ENCODE measurements at places on chromosomes 11 and 22.
A peak's percentile ranks its signal among the peaks of the same experiment; 100 is the strongest.

DNA sequence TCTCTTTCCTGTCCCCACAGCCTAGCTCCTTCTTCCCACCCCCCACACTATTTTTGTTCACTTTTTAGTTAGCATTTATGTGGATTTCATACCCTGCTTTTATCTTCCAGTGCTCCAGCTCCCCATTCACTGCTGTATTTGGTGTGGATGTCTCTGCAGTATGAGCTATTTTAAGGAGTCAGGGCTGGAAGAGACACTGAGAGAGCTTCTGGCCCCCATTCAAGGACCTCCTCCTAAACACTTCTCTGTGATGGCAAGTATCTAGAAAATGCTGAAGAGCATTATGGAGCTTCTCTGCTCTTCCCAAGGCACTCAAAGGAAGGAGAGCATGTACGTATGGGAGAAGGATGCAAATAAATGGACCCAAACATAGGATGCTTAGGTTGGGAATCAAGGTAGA, 79.5 kb downstream of the RAB30 start:
- DNase-seq: no peak

DNA sequence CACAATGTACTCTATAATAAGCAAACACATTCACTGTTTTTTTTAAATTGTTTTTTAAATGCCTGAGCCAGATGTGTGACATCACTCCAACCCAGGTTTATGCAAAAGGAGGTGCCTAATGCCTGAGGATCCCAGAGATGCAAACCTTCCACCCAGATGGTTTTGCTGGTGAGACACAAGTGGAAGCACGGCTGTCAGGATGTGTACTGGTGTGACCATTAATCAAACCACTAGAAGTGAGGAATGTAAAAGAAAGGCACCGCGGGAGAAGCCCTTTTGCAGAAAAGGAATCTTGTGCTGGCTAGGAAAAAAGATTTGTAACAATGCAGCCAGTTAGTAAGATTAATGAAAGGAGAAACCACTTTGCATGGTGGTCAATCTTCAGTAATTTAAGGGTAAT, 407.4 kb downstream of the LARGE1 start:
- DNase-seq: no peak

GRCh38 chr11:20670932-20671403, 1.6 kb downstream of the NELL1 start:
- DNase-seq: no peak

- peak; percentile 87 for DNase-seq
Measured at GRCh38 chr11:8593935-8594909, at the start of gene STK33. TSS of gene STK33 (minus strand) at chr11:8594228. CDS start at chr11:8474905, 119,323 bp downstream.

DNA sequence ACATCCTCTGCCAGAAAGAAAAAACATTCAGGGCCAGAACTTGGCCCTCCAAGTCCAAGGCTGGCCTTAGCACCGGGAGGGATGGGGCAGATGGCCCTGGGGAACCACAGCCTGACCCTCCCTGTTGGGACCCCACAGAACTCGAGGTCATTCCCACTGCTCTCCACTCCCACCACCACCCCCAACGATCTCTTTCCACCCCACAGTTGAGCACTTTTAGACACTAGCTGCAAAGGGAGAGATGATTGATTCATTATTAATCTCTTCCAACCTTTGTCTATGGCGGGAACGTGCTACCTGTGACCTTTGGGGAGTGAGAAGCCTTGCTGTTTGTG, 869.7 kb downstream of the BRD1 start:
- DNase-seq: no peak

GRCh38 chr11:115712296-115712695, 208.1 kb upstream of the CADM1 start:
- no peak for DNase-seq

DNA sequence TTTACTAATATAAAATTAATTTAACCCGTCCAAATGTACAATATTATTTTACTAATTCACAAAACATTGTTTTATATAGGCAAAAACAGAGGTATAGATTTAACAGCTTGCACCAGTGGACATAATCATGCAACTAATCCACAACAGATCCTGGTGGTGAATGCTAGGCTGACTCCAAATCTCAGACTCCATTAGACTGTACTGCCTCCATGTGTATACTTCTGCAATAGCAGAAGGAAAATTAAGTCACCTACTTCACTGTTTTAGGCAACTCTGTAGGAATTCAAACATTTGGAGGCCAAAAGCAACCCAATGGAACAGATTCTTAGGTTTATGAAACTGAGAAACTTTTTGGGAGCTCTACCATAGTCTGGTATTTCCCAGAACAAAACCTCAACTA, 30.0 kb upstream of the RAB39A start:
- peak; percentile 49 for DNase-seq

- DNase-seq: no peak
Measured at GRCh38 chr11:17407575-17407974, 19.1 kb upstream of the KCNJ11 start.

GRCh38 chr22:19866665-19867009, 12.0 kb upstream of the GNB1L start:
- DNase-seq: no peak

- no peak for DNase-seq
Measured at GRCh38 chr11:34416766-34417165, 22.0 kb upstream of the CAT start.

GRCh38 chr11:65225279-65226102, 36.3 kb upstream of the POLA2 start:
- peak; percentile 88 for DNase-seq

DNA sequence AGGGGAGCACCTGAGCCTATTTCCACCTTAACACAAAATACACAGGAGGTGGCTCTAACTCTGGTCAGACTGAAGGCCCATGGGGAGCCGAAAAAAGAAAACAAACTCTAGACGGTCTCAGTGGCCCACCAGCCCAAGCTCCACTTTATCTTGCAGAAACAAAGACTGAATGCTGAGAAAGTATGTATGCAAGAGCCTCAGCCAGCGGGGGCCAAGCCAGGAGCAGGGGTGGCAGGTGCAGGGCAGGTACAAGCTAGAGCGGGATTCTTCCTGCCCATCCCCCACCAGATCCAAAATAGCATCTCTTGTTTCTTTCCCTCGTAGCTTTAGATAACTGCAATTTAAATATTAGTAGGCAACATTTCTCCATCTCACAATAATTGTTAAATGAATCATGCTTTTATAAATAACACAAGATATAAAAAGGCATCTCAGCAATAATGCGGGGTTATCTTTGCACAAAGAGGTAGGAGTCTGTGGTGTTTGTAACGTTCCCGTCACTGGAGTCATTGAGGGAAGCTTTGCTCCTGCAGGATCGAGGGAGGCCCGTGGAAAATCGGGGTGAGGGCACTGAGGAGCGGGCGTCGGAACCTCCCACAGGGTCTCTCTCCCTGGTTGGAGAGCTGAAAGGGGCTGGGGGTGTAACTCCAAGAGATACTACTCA, 418.0 kb downstream of the SHANK2 start:
- DNase-seq: no peak

DNA sequence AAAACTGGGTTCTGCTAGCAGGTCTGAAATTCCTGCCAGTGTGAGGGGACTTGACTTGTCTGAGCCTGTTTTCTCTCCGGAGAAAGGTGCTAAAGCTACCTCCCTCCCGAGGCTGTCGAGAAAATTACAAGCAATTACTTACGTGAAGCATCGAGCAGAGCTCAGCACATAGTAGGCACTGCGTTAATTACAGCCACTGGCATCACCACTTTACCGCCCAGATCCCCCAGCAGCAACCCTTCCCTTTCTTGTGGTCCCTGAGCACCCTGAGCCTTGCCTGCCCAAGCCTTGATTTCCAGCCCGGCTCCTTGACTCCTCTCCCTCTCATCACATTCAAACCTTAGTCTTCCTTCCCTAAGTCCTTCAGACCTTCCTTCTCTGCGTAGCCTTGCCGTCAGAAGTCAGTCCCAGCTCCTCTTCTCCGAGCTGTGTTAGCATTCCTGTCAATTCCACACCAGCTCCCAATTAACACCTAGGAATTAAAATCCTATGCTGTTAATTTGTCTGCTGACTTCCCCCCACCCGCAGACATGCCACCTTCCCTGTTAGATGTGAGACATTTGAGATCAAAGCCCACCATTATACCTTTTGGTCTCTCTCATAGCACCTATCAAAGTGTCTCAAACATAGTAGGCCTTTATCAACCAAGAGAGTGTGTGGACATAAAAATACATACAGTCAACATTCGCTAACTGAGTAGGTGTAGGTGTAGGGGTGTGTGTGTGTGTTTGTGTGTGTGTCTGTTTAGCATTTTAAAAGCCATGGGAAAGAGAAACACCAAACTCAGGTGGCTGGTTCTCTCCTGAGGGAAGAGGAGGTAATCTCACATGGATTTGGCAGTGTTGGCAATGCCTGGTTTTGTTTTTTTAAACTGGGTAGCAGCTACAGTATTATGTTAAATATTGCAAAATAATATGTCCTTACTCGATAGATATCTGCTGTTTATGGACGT, 2.8 kb upstream of the KCNJ5 start:
- DNase-seq: no peak

GRCh38 chr22:30968015-30968923, at the start of gene MORC2:
TSS of gene MORC2 (minus strand) at chr22:30968774. CDS start at chr22:30967889, 885 bp downstream.
- no peak for DNase-seq

DNA sequence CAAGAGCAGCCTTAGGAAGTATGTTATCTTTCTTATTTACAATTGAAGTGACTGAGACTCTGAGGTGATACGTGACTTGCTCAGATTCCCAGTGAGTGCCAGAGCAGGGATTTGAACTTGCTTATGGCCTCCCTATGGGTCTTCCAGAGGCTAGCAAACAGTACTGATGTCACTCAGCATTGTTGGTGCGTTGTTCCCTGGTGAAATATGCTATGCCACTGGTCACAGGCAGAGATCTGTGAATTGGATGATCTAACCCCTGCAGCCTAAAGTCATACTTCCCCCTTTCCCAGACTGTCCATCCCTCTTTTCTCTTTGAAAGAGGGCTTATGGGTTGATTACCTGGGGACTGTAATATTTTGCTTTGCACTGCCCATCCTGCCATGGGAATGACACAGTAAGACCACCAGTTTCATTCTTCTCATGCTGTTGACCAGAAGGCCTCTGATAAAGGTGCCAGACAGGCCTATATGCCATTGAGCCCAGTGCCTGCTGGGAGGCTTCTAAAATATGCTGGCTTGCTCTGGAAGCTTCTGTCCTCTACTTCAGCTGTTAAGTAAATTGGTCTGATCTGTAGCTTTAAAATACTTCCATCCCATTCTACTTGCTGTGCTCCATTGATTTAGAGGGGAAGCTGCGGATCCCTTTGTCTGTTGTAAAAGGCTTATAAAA, 152.2 kb upstream of the E2F8 start:
- DNase-seq: no peak

GRCh38 chr11:30328681-30329080, 5.8 kb downstream of the ARL14EP start:
- DNase-seq: no peak

DNA sequence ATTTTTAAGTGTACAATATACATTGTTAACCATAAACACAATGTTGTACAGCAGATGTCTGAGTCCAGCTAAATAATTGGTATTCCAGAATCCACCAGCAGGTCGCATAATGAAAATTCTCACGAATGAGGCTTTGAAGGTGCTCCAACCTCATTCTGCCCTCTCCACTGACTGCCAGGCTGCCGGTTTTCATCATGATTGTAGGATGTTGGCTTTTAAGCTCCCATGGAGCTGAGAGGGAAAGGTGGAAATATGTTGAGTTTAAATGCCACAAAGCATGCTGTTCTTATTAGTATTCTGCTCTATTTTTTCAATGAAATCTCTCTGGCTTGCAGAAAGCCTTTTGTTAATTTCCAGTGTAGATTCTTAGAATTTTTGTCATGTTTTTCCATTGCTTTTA, 337.2 kb upstream of the DDI1 start:
- DNase-seq: no peak

GRCh38 chr22:24091551-24092420, 80.7 kb downstream of the CABIN1 start:
- DNase-seq: no peak

DNA sequence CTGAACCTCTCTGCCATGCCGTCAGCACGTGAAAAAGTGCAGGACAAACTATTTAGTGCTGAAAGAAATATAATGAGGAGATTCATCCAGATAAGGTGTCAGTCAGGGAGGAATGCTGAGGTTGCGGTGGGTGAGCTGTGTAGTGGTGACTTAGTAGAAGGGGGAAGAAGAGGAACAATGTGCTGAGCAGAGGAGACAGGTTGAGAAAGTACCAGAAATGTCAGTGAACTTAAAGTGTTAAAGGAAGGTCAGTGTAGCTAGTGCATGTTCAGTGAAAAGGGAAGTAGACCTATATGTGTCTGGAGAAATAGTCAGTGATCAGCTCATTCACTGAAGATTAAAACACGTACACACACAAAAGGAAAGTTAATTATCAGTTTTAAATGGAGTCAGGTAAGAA, 237.6 kb upstream of the CCDC179 start:
- no peak for DNase-seq

- DNase-seq: no peak
Measured at GRCh38 chr11:130600616-130601015, 152.2 kb downstream of the ADAMTS15 start.

DNA sequence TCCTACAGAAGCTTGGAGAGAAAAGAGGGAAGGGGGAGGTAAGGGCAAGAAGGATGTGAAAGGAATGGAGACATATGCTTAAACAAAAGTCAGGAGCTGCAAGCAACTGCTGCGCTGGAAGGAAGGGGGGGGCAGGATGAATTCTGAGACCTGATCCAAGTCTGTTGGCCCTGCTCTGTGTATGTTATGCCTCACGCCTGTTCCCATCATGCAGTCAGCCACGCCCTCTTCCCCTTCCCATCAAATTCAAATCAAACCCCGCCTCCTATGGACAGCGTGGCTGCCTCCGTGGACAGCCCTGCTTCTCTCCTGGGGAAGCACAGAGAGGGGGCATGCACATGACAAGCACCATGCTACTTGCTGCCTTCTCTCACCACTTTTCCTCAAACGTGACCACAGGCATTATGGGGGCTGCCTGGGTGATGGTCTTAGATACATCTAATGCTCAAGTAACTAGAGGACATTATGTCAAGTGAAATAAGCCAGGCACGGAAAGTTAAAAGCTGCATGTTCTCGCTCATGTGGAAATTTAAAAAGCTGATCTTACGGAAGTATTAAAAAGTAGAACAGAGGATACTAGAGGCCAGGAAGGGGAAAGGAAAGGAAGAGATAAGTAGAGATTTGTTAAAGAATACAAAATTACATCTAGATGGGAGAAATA, 45.8 kb upstream of the CYP2D6 start:
- DNase-seq: no peak

GRCh38 chr11:111571829-111572501, 30.3 kb upstream of the SIK2 start:
- no peak for DNase-seq

DNA sequence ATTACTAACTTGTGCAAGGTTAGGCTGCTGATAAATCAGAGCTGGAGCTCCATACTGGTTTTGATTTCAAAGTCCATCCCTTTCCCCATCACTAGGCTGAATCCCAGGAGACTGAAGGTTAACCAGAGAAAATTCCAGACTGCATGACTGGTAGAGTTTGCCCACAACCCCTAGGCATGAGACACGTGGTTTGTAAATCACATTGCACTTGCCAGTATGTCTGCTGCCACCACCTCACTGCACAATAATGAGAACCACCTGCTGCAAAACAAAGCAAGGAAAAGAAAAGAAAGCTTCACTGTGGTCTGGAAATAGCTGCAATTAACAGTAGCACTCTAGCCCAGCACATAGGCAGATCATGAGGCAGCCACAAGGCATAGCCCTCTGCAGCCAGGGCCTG, 67.6 kb upstream of the NTM start:
- DNase-seq: no peak

All from GM13976 (cell line).